Stimulated activated CD4-positive, alpha-beta T cell treated with anti-CD3 and anti-CD28 coated beads, Interleukin-2, amount 100 ng/mL, for 48 hours (primary cell): ENCODE measurements at places on chromosomes 6 and 20.

GRCh38 chr20:48056218-48056617 lies 270.9 kb upstream of the SULF2 start:
- no peak for DNase-seq

GRCh38 chr6:152099446-152100182 lies 292.1 kb downstream of the ESR1 start:
- DNase-seq: no peak

DNA sequence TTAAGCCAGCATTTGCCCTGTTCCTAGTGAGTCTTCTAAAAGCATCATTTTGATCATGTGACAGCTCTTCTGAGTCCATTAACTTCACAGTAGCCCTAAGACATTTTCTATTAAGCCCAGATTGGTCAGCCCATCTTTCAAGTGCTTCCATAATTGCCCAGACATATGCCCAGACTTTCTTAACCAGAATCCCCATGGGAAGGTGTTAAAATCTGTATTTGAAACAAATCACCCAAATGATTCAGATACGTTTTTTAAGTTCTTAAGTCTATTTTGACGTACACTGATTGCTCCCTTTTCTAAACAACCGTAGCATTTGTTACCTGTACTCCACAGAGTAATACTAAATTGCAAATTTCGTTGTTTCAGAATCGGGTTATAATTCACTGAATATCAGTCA lies 89.3 kb downstream of the BCAS1 start:
- DNase-seq: no peak

DNA sequence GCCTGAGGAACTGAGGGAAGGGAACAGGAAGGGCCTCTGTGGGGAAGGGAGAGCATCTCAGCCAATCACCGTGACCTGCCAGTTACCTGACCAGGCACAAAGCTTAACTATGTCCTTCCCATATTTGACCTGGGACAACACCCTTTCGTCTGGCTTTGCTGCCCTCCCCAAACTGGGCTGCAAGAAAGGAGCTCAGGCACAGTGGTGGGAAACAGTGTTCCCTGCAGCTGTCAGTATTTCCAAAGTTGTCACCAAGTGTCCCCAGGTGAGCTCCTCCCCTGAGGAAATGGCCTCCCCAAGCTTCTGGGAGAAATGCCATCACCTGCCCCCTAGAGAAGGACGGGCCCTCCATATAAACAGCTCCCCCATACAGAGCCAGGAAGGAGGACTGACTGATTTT lies 17.9 kb downstream of the NCR2 start:
- no peak for DNase-seq

GRCh38 chr6:151240791-151241642 lies 1.2 kb downstream of the AKAP12 start:
- no peak for DNase-seq

DNA sequence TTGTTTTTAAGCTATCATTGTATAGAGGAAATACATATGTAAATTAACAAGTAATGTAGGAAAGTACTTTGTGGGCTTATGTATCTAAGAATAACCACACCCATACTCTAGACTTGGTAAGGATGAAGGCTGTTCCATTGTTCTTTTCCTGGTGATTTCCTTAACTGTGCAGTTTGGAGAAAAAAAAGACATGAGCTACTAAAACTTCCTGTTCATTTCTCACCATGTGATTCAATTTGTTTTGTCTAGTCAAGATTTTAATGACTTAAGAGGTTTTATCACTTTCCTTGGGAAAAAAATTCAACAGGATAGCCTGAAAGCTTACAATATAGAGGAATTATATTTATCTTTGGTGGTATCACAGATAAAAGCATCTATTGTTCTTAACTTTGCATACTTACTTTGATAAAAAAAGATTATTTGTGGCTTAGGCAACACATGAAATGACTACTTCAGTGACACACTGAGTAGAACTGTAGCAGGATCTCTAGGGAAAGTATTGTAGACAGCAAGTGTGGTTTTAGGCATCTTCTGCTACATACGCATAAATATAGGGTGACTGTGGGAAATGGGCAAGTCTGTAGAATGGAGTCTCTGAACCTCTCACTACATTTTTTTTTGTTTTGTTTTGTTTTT lies 80.3 kb downstream of the GJA1 start:
- DNase-seq: no peak

DNA sequence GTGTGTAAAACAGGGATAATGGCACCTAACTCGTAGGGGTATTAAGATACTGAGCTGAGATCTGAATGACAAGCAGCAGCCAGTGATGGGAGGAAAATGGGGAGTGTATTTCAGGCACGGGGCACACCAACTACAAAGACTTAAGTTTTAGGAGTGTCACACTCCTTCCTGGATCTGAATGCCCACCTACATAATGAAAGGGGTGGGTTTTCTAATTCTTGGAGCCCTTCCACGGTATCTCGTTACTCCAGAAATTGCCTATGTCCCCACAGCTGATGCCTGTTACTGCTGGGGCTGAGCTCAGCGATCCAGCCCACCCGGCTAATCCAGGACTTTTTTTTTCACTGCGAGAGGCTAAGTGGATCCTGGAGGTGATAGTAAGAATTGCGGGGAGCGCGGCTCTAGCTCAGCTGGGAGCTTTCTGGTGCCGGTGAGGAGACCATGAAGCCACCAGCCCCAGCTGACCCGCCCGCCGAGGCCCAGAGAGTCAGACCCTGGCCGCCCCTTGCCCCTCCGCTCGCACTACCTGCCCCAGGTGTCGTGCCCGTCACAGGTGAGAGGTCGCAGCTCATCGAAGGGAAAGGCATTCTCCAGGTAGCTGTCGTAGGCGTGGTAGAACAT lies 727 bp downstream of the EDEM2 start:
- no peak for DNase-seq

DNA sequence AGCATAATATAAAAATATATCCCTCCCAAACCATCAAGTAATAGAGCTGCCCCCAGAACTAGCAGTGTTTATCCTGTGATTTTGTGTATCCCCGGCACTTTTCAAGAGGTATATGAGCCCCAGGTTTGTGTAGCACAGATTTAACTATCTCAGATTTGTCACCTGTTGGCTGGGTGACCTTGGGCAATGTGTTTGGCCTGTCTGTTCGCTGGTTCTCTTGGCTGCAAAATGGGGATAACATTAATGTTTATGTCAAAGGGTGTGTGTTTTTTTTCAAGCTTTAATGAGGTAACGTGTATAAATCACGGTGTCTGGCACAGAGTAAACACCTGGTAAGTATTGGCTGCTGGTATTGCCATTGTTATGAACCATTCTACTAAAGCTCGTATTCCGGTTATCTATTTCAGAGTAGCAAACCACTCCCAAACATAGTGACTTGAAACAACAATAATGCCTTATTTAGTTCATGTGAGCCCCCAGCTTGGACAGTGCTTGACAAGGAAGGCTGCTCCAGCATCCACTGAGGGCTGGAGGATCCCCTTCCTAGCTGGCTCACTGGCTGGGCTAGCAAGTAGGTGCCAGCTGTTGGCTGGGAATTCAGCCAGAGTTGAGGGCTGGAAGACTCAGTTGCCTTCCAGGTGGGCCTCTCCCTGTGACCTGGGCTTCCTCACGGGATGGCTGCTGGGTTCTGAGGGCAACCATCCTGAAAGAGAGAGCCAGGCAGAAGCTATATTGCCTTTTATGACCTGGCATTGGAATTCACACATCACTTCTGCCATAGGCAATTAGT lies 36.2 kb downstream of the PDRG1 start:
- DNase-seq: no peak

- no peak for DNase-seq
Measured at GRCh38 chr6:107699254-107699653, 124.9 kb downstream of the SCML4 start.

- no peak for DNase-seq
Measured at GRCh38 chr6:116397914-116398313, 27.2 kb downstream of the DSE start.

GRCh38 chr6:14922706-14923460 lies 323.0 kb upstream of the JARID2 start:
- no peak for DNase-seq

DNA sequence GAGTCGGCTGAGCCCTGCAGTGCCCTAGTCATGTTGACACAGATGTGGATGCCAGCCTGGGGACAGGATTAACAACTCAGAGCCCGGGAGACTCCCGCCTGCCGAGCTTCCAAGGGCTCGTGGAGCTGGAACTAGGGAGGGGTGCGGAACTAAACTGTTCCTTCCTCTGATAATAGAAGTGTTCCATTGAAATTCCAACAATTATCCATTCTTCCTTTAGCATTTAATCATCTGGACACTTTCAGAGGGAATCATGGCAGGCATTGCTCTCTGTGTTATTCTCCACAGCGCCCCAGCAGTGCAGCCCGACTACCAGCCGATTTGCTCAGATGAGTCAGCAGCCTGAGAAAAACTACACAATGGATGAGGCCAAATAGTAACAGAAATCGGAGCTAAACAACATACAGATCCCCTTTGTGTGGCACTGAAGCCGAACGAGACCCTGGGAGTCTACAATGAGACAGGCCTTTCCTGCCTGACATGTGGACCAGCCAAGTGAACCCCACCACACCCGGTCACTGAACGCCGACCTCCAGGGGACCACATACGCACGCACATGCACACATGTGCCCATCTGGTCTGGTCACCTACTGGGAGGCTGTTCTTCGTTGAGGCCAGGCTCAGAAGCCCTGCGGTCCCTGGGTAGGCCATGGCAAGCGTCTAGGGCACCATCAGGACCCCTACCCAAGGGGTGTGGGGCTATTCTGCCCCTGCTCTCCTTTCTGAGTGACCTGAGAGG lies 238.4 kb upstream of the AFDN start:
- no peak for DNase-seq

DNA sequence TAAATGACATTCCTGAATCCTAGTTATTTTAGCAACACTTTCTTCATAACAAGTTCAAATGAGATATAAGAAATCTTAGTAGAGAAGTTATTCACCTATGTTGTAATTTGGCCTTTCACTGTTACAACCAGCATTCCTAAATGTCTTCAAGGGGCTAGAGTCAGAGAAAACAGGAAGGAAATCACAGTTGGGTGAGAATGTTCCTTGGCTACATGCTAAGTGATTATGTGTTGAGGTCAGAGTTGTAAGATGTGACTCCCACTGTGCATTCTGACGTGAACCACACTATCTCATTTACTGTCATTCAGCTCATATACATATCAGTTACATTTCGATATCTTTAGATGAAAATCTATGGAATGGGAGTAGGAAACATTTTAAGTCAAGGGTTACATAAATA lies 51.0 kb upstream of the MLIP start:
- no peak for DNase-seq

DNA sequence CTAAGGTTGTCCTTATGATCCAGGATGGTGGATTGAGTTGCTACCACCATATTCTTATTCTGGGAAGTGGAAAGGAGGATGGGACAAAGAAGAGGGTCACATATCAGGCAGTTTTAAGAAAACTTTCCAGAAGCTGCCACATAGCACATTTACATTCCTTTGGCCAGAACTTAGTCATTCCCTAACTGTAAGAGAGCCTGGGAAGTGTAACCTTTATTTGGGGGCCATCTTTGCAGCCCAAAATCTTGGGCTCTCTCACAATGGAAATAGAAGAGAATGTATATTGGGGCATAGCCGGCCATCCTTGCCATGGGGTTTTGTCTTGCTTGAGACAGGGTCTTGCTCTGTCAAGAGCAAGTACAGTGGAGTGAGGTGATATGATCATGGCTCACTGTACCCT lies 8.4 kb downstream of the ZNF341 start:
- no peak for DNase-seq

DNA sequence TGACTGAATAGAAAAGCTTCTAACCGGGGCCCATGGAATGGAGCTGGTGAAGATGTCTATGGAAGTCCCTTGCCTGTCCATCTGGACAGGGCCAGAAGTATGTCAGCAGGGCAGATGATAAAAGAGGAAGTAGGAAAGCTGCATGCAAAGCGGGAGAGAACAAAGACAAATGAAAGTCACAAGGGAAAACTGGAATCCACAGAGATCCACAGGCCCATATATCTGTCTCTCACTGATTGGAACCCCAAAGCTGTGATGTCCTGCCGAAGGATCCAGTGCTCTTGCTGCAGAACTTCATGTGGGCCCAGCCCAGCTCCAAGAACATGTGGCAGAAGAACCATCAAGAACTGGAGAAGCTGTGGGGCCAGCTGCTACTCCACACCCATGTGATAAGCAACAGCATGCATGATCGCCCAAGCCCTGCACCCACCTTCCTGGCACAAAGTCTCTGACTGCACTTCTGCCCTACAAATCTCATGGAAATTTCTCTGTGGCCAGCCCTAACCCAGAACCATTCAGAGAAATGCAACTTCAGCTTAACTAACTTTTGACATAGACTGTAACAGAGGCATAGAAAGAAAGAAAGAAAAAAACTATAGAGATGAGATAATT lies 716.0 kb downstream of the KIF16B start:
- DNase-seq: no peak

- no peak for DNase-seq
Measured at GRCh38 chr20:59972037-59972801, 14.0 kb downstream of the CDH26 start.

GRCh38 chr6:99297415-99297814 lies 52.1 kb downstream of the FAXC start:
- DNase-seq: no peak

- no peak for DNase-seq
Measured at GRCh38 chr6:113786168-113786567, 71.0 kb upstream of the MARCKS start.

DNA sequence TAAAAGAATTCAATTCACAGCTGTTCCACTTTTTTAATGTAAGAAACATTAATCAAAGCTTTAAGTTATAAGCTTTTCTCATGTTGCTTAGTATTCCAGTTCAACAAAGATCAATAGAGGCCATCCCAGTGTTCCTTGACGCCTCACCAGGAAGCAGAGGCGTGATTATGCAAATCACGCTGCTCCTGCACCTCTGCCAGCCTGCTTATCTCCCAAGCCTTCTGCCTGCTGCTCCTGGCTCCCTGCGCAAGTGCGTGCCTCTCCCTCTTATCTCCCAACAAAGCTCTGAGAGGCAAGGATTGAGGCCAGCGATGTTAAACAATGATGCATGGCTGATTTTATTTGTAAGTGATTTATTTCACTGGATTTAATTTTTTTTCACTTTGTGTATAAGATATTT lies 42.8 kb downstream of the INSM1 start:
- no peak for DNase-seq

GRCh38 chr6:52546192-52546591 lies 30.7 kb downstream of the TRAM2 start:
- no peak for DNase-seq

- no peak for DNase-seq
Measured at GRCh38 chr20:25398376-25399036, 7.9 kb upstream of the ABHD12 start.

GRCh38 chr6:18997375-18997826 lies 610.3 kb downstream of the RNF144B start:
- DNase-seq: no peak

GRCh38 chr6:159899994-159900745 lies 9.4 kb downstream of the MAS1 start:
- no peak for DNase-seq

DNA sequence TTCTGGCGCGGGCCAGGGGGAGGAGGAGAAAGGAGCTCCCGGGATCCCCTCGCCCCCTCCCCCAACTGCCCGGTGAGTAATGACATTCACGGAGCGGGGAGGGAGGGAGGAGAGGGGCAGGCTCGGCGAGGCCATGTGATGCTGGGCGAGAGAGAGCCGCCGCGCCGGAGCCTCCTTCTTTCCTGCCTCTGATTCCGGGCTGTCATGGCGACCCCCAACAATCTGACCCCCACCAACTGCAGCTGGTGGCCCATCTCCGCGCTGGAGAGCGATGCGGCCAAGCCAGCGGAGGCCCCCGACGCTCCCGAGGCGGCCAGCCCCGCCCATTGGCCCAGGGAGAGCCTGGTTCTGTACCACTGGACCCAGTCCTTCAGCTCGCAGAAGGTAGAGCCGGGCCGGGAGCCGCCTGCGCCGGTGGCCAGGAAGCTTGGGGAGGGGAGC lies at the start of gene GDAP1L1:
GDAP1L1 (plus strand) TSS at position 178 of the 441 bp plus-strand sequence; CDS start at position 205, 27 bp downstream.
- DNase-seq: no peak
